GM03348 (cell line): ENCODE measurements at places on chromosomes 7 and 10.

DNA sequence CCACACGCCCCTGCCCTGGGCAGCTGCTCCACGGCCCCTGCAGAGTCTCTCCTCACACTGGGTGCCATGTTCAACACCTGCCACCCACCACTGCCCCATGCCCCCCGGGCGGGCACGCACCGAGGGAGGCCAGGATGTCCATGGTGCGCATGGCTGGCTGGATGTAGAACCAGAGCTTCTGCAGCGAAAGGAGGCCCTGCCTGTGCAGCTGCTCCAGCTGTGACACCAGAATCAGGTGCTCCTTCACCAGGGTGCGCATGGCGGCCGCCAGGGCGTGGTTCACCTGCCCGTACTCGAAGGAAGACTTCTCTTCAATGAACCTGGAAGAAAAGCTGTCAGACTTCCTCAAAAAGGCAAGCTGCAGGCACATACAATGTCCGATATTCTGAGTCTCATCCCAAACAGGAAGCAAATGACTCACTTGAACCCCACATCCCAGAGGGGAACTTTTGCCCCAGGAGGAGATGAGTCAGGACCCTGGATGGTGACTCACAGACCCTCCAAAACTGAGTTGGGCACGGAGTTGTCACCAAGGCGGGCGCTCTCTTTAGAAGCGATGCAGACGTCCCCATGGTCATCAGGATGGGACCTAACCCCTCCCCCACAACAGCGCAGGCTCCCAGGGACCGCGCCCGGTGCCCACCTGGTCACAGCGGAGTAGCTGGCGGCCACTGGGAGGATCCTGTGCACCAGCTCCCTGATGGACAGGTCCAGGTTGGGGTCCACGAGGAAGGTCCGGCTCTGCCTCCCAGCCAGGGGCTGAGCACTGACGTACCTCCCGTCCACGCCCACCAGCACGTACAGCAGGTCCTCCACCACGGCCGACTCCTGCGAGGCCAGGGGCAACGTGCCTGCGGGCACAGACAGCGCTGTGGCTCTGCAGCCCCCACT, 15.5 kb downstream of the TUBGCP2 start:
- peak; percentile 84 for DNase-seq

DNA sequence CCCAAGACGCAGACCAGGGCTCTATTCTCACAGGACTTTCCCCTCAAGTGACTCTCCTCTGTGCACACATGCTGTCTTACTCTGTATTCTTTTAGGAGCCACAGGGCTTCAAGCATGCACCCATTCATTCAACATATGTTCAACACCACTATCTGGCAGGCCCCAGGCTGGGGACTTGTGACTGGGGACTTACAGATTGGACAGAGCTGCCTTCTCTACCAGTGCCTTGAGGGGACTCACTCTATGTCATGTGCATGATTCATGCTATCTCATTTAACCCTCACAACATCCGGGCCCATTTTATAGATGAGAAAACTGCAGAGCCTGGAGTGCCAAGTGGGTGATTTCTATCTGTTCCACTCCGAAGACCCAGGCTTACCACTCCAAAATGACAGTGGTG, 34.3 kb downstream of the MYL10 start:
- no peak for DNase-seq

DNA sequence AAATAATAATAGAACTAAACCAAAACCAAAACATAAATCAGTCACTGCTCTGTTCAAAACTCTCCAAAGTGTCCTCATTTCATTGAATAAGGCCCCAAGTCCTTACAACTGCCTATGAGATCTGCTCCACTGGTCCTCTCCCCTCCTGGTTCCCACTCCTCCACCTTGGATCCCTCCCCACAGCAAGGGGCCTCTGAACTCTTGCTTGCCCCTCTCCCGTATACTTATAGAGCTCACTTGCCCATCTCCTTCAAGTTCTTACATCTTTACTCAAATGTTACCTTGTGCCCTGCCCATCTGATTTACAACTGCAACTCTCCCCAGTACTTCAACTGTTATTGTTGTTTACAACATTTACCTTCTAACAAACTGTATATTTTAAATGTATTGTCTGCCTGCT, 819 bp downstream of the POLD2 start:
- no peak for DNase-seq

- no peak for DNase-seq
Measured at GRCh38 chr7:124101173-124101768, 68.4 kb upstream of the TMEM229A start.

DNA sequence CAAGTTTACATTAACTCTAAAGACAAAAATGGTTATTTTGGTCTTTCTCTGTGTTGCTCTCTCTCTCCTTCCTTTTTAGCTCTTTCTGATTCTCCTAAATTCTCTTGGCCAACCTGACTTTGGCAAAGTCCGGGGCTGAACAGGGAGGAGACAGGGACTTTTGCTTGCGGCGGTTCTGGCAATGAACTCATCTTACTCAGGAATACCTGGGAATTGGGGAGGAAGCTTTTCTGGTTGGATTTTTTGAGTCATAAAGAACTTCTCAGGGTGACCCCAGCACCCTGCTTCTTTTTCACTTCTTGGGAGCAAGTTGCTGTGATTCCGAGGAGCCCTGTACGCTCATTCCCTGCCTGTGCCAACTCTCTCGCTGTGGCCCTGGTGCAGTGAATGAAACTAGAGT, 16.0 kb downstream of the GATA3 start:
- DNase-seq = no peak

- no peak for DNase-seq
Measured at GRCh38 chr7:43505412-43505811, 77.5 kb upstream of the STK17A start.
